T-helper 1 cell (primary cell): ENCODE measurements at places on chromosomes 11 and 22.

- no peak for DNase-seq
Measured at GRCh38 chr22:47850644-47851151, 1088.2 kb downstream of the TBC1D22A start.

- DNase-seq = peak; percentile 83
Measured at GRCh38 chr22:41197038-41197972, 7.8 kb upstream of the L3MBTL2 start.

DNA sequence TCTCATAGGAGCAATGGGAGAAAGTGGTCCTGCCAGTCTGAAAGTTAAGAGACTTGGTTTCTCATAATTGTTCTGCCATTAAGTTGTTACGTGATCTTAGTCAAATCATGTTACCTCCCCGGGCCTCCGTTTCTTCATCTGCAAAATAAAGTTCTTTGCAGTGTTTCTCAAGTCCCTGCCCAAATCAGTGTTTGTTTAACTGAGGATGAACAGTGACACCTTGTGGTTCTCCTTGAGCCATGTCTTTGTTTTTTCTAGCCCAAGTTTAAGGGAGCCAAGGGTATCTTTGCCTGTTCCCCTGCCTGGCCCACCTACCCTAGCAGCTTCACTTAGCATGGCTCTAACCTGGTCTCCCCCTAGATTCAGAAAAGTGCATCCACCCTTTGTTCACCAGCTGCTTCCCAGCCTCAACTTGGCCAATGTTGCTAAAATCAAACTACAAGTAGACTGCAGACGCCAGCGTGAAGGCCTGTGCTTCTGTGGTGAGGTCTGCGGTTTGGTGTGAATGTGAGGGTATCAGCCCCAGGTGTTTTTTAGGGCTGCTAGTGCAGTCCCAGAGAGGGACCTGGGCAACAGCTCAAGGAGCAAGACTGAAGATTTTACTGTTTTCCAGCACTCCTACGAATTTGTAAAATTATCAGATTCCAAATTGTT, 35.5 kb downstream of the FZD4 start:
- DNase-seq = no peak

DNA sequence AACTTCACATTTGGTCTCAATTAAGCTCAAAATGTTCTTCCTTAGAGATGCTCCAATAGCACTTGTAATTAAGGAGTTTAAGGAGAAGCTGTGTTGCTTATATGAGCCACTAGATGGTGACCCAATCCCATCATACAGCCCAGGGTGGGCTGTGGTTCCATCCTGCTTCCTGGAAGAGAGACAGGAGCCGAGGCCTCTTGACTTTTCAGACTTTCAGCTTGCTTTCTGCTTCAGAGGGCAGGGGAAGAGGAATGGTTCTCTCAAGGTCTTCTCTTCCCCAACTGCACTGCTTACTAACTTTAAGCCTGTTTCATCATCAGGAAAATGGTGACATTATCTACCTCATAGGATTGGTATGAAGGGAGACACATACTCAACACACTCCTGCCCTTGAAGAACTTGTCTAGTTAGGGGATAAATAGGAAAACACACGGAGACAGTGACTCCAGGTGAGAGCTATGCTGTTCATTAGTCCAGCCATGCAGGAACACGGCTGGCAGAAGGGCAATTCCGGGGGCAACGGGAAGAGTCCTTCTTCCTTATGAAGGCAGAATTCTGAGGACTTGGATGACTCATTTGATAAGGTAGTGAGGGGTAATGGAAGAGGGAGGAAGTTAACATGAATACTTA, 20.1 kb downstream of the TMEM218 start:
- DNase-seq = peak; percentile 9

- no peak for DNase-seq
Measured at GRCh38 chr11:13091373-13091772, 82.3 kb downstream of the RASSF10 start.

DNA sequence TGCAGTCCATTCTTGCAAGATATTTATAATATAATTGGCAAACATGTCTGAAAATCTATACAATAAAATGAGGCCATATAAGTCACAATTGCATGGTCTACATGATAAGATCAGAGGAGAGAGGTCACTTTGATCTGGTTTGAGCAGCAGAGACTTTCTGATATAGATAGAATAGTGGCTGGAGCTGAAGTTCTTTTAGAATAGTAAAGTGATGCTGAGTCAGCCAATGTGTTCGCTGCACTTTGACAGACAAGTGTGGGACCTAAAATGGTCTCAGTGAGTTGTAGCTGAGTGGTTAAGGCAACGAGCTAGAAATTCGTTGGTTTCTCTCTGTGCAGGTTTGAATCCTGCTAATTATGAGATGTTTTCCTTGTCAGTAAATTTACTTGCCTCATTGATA, 257.0 kb upstream of the C11orf87 start:
- no peak for DNase-seq

DNA sequence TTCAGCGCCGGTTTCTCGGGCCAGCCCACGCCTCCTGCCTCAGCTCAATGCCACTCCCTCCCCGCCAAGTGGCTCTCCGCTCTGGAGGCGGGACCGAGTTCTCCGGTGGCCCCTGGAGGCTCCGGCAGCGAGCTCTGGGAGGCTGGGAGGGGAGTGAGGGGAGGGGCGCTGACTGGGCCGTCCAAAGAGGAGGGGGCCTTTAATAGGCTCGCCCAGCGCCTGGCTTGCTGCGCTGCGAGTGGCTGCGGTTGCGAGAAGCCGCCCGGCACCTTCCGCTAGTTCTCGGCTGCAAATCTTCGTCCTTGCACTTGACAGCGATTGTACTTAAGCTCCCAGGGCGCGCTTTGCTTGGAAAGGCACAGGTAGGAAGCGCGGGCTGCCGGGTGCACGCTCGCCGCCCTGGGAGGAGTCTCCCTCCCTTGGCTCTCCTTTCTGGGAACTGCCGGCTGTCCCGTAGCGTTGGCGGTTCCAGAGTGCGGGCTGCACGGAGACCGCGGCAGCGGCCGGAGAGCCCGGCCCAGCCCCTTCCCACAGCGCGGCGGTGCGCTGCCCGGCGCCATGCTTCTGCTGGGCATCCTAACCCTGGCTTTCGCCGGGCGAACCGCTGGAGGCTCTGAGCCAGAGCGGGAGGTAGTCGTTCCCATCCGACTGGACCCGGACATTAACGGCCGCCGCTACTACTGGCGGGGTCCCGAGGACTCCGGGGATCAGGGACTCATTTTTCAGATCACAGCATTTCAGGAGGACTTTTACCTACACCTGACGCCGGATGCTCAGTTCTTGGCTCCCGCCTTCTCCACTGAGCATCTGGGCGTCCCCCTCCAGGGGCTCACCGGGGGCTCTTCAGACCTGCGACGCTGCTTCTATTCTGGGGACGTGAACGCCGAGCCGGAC, at the start of gene ADAMTS15:
Gene ADAMTS15 (plus strand): TSS at position 230 of the 894 bp plus-strand sequence. CDS start 329 bp downstream, at position 559.
- no peak for DNase-seq

DNA sequence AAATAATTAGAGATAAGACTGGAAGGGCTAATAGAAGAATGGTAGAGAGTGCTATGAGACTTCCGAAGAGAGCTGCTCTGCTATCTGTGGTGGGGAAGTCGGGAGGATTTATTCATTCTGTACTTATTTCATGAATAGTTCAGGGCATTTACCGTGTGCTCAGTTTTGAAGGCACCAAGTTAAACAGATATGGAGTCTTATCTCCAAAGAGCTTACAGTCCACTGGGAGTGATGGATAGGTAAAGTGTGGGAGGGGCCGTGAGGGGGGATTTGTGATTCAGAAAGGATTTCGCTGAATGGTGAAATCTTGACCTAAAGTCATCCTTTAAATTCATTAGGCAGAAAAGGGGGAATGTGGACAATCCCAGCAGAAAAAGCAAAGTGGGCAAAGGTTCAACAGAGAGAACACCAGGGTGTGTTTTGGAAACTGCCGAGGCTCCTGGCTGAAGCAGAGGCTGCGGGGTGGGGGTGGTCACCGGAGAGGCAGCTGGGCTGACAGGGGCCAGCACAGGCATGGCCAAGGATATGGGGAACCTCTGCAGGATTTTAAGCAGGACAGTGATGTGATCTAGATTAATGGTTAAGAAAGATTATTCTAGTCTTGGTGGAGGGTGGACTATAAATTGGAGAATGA, 91.2 kb downstream of the UBASH3B start:
- no peak for DNase-seq

- no peak for DNase-seq
Measured at GRCh38 chr11:115146425-115146824, 357.8 kb downstream of the CADM1 start.

GRCh38 chr11:36376009-36376887, 80.2 kb downstream of the PRR5L start:
- no peak for DNase-seq

- no peak for DNase-seq
Measured at GRCh38 chr11:61325649-61326414, 7.1 kb downstream of the DDB1 start.

- DNase-seq = no peak
Measured at GRCh38 chr22:27632451-27633295, 168.9 kb downstream of the MN1 start.

DNA sequence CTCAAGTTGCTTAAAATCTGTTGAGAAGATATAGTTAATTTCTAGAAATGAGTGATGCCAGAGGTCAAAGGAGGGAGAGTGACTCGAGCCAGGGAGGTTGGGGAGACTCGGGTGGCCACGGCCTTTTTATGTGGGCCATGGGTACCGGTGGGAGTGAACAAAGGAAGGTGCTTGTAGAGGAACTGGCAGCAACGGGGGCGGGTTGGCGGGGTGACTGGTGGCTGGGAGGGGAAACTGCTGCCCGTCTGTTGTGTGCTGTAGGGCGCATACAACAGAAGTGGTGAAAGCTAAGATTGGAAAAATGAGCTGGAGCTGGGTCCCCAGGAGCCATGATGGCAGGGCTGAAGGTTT, 5.4 kb downstream of the DAGLA start:
- DNase-seq = no peak

GRCh38 chr11:126736682-126737572, 263.6 kb downstream of the KIRREL3 start:
- DNase-seq = no peak

DNA sequence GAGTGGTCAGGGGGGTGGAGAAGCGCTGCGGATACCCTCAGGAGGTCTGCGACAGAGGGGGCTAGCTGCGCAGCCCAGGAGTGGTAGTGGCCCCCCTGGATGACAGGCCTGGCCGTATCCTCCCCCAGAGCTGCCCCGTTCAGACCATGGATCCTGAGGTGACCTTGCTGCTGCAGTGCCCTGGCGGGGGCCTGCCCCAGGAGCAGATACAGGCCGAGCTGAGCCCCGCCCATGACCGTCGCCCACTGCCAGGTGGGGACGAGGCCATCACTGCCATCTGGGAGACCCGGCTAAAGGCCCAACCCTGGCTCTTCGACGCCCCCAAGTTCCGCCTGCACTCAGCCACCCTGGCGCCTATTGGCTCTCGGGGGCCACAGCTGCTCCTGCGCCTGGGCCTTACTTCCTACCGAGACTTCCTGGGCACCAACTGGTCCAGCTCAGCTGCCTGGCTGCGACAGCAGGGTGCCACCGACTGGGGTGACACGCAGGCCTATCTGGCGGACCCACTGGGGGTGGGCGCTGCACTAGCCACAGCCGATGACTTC, 505 bp downstream of the NUDT22 start:
- no peak for DNase-seq

DNA sequence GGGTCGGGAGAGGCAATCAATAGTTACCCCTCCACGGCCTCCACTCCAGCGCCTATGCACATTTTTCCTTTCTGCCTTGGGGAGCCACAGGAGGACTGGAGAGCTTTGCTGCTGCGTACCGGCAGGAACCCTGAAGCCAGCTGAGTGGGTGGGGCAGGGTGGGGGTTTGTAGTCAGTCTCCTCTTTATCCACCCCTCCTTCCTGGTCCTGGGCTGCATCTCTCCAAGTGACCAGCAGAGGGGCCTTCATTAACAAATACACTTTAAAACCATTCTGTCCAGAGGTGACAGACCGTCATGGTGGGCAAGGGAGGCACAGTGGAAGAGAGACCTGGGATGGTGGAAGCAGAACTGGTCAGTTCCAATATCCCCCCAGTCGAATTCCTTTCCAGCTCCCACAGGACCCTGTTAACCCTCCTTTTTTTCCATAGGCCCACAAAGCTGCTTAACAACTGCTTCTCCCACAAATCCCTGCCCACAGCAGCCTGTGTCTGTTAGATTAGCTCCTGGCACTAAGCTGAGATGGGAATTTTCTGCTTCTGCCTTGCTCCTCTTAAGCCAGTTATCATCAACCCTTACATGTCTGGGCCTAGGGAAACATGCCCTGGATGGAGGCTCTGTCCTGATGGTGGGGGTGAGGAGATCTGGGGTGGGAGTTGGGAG, 3.9 kb upstream of the ABCG4 start:
- no peak for DNase-seq

- DNase-seq = no peak
Measured at GRCh38 chr11:68966894-68967780, 13.6 kb downstream of the MRGPRD start.

DNA sequence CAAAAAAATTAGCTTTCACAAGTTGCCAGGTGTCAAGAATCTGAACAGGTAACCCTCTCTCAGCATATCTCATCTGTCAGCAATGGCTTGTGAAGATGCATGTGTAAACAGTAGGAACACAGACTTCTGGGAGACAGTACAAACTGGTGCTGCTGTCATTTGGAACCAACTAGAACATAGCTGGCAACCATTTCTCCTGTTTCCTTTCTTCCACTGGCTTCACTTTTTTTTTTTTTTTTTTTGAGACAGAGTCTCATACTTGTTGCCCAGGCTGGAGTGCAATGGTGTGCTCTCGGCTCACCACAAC, 2.1 kb upstream of the PIK3C2A start:
- DNase-seq = no peak

DNA sequence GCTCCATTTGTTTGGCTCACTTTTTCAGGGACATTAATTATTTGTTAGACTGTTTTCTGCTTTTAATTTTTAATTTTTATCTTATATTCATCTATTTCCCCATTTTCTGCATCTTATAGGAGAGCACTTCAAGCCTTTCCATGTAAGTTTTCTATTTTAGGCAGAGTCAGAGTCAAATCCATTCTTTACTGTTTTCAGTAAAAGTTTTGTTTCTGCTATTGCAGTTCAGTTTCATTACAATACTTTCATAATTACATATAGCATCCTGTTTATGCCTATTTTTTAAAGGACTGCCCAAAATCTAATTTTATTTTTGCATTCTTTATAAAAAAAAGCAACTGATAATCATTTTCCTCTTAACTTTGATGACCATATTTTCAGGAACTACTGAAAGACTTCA, 3.8 kb upstream of the OR10A5 start:
- DNase-seq = no peak

DNA sequence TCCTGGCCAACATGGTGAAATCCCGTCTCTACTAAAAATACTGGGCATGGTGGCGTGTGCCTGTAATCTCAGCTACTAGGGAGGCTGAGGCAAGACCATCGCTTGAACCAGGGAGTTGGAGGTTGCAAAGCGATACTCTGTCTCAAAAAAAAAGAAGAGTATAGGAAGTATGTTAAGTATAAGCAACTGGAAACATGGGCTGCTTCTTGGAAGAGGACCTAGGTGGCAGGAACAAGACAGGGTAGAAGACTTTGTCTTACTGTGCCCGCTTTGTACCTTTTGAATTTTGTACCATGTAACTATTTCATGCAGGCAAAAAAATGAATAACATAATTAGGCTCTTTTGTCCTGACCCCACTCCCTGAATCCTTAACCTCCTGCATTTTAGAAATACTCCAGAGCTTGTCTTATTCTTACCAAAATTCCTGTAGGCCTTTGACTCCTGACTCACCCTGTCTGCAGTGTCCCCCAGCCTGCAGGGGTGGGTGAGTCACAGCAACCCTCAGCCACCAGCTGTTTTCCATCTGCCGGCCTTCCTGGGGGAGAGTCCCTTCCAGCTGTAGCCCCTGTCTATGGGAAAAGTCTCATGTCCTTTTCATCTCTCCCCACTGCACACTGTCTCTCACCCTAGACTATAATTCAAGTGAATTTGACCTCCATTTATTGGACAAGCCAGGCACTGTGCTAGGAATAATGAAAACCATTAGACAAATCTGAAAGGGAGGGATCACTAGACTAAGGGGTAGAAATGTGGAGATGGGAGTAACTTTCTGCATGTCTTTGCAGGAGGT, 41.8 kb downstream of the TXN2 start:
- no peak for DNase-seq

- DNase-seq = no peak
Measured at GRCh38 chr11:41579546-41579945, 120.1 kb upstream of the LRRC4C start.
